ENCODE measurements at places on chromosomes 1 and 21.
A peak's percentile ranks its signal among the peaks of the same experiment; 100 is the strongest.

- H3K4me1 ChIP-seq, result no peaks in the 10 kb centered on the region
- H3K27ac ChIP-seq, result no peak overlapping the region
- H3K27me3 ChIP-seq, result peaks cover 2% of the 10 kb centered on the region
- H3K36me3 ChIP-seq, result no peaks in the 10 kb centered on the region
- peak; percentile 53 for DNase-seq
Measured at GRCh38 chr1:153422450-153423068, 6.2 kb downstream of the S100A7A start.

GRCh38 chr21:43975469-43976098 is 36.5 kb upstream of the TRAPPC10 start:
- H3K36me3 ChIP-seq, result peaks cover 36% of the 10 kb centered on the region
- H3K4me3 ChIP-seq, result no peak overlapping the region
- peak; percentile 79 for DNase-seq
- H3K4me1 ChIP-seq, result peaks cover 5% of the 10 kb centered on the region

DNA sequence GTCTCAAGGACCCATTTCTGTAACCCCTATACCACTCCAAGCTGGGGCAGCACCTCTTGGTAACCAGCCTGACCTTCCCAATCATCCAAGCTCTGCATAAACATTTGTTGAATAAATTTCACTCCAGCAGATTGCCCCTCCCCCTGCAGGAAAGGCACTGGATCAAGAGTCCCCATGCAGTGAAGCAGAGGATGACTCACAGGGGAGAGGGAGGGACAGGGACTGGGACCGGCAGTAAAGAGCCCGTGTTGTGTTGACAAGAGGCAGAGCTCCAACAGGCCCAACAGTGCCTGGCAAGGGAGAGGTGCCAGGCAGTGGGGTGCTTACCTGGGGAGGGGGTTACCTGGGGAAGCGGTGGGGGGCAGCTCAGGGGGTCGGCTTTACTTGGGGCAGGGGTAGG is 32.3 kb downstream of the SLC9A1 start:
- H3K4me3 ChIP-seq, result no peak overlapping the region
- no peaks in the 10 kb centered on the region for H3K27me3 ChIP-seq
- H3K27ac ChIP-seq, result no peak overlapping the region

GRCh38 chr1:195591917-195592672 is 1016.1 kb downstream of the KCNT2 start:
- no peak overlapping the region for H3K27ac ChIP-seq
- no peaks in the 10 kb centered on the region for H3K36me3 ChIP-seq
- H3K4me1 ChIP-seq, result no peaks in the 10 kb centered on the region
- DNase-seq, result no peak
- no peaks in the 10 kb centered on the region for H3K27me3 ChIP-seq

DNA sequence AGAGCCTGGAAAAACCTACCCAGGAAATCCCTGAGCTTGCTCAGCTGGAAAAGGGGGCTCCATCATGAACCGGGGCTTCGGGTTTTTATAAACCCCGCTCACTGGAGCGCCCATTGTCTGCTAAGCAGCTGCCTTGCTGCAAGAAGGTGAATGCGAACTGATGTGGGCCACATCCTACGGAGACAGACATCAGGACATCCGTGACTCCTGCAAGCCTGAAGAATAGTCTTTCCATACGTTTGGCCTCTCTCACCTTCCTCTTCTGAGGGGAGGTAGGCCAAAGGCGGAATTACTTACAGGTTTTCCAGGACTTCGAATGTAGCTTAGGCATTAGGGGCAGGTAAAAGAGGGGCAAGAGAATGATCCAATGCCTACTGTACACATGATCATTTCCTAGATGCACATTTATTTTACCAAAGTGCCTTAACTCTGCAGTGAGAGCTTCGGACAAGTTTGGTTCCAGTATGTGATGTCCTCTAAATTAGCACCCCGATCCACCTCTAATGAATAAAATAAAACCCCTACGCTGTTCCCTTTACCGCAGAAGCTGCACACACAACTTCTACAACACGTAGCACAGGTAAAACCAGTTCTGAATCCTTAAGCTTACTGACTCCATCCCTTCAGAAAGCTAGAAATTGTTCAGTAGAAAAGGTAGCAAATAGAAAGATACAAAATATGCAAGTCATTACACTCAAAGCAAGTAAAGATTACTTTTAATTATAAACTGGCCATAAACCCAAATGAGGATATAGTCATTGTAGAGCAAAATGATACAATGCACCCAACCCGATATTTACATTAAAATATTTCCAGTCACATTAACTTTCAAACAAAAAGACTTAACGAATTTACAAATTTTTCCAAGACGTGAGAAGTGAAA is 866 bp upstream of the SORT1 start:
- no peak overlapping the region for H3K27ac ChIP-seq
- peaks cover 16% of the 10 kb centered on the region for H3K4me1 ChIP-seq
- no peak for DNase-seq
- H3K36me3 ChIP-seq, result peaks cover 28% of the 10 kb centered on the region
- peaks cover 35% of the 10 kb centered on the region for H3K27me3 ChIP-seq
- H3K4me3 ChIP-seq, result peak overlapping the region; percentile 46

- H3K4me1 ChIP-seq, result peaks cover 7% of the 10 kb centered on the region
- H3K27me3 ChIP-seq, result no peaks in the 10 kb centered on the region
- peak; percentile 6 for DNase-seq
- peak overlapping the region; percentile 89 for H3K4me3 ChIP-seq
- peak overlapping the region; percentile 99 for H3K27ac ChIP-seq
Measured at GRCh38 chr1:172533513-172534151, 682 bp downstream of the SUCO start.

DNA sequence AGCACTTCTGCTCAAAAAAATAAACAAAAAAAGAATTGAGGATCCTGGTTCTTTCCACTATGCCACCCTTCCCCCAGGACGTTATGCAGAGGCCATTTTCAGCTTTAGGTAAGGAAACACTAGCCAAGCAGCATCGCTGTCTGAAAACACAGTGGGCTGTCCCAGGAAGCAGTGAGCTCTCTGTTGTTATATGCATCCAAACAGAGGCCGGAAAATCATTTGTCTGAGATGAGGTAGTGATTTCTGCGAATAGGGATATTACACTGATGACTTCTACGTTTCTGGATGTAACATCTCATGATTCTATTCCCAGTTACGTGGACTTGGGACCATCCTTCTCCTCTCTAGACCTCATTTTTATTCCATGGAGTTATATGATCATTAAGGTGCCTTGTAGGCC is 137.2 kb downstream of the OMA1 start:
- no peaks in the 10 kb centered on the region for H3K36me3 ChIP-seq
- H3K4me3 ChIP-seq, result no peak overlapping the region
- no peaks in the 10 kb centered on the region for H3K27me3 ChIP-seq

GRCh38 chr21:27057997-27058396 is 91.1 kb upstream of the ADAMTS5 start:
- no peak overlapping the region for H3K27ac ChIP-seq
- no peak overlapping the region for H3K4me3 ChIP-seq
- H3K36me3 ChIP-seq, result no peaks in the 10 kb centered on the region
- DNase-seq, result no peak
- H3K4me1 ChIP-seq, result no peaks in the 10 kb centered on the region

DNA sequence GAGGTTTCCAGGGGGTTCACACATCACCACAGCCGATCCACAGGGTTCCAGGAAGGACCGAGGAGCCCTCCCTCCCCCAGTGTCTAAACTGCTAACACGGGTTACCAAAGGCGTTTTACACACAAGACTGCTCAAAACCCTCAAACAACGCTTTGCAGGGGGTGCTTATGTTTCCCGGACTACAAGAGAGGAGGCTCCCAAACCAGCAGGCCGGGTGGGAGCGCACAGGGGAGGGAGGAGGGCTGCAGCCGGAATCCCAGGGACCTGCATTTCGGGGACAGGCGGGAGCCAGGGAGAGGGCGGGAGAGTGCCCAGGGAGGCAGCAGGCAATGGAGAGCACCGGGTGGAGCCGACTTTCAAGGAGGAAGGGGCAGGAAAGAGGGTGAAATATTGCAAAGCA is 50.8 kb downstream of the ACBD3 start:
- no peaks in the 10 kb centered on the region for H3K36me3 ChIP-seq
- no peaks in the 10 kb centered on the region for H3K4me1 ChIP-seq
- no peaks in the 10 kb centered on the region for H3K27me3 ChIP-seq
- H3K4me3 ChIP-seq, result no peak overlapping the region
- H3K27ac ChIP-seq, result no peak overlapping the region
- DNase-seq, result no peak

- peak; percentile 53 for DNase-seq
- no peaks in the 10 kb centered on the region for H3K36me3 ChIP-seq
- no peak overlapping the region for H3K4me3 ChIP-seq
- no peaks in the 10 kb centered on the region for H3K4me1 ChIP-seq
- peaks cover 6% of the 10 kb centered on the region for H3K27me3 ChIP-seq
Measured at GRCh38 chr1:225318706-225319575, 108.9 kb downstream of the LBR start.
